ENCODE measurements at places on chromosomes 7 and 10.

GRCh38 chr10:35642793-35643114 is 658 bp upstream of the FZD8 start:
- no peak for DNase-seq

GRCh38 chr7:17274551-17275245 is 23.8 kb upstream of the AHR start:
- DNase-seq, result no peak

DNA sequence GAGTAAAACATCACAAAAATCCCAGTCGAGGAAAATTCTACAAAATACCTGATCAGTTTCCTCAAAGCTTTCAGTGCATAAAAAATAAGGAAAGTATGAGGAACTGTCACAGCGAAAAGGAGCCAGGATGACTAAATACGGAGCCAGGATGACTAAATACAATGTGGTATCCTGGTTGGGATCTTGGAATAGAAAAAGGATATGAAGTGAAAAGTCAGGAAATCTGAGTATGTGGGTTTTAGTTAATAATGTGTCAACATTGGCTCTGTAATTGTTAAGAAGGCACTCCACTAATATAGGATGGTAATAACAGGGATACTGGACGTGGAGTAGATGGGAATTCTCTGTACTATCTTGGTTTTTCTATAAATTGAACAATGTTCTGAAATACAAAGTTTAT is 175.5 kb downstream of the SUGCT start:
- DNase-seq, result no peak

GRCh38 chr7:131276748-131277147 is 50.9 kb upstream of the MKLN1 start:
- DNase-seq, result no peak

DNA sequence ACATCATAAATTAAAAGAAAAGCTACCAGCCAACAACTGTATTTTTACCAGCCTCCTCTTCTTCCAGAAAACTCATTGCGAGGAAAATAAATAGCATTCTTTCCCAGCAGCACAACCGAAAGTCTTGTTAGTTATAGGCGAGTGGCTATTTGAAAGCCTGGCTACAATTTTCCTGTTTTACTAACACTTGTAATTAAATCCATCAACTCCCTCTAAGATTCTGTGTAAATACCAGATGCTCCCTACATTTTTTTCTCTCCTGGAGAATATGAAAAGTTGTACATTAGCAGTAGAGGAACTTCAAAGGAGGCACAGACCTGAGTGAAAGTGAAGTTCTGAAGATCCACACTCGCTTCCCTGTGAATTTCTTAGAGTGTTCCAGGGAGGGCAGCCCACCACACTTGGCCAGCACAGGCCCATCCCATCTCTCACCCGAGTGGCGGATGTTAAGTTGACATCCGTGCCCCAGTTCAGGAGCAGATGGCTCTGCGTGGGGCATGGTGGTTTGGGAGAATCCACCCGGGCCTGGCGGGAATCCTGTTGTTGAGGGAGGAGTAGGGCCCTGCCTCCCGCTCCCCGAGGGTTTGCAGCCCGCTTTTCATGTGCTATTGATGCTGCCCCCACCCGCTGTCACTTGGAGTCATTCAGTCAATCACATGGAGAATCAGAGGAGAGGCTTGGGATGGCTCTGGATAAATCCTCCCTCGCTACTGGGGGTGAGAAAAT is 451.0 kb upstream of the GALNT17 start:
- DNase-seq, result no peak

GRCh38 chr10:110625356-110625894 is 18.7 kb upstream of the RBM20 start:
- no peak for DNase-seq

DNA sequence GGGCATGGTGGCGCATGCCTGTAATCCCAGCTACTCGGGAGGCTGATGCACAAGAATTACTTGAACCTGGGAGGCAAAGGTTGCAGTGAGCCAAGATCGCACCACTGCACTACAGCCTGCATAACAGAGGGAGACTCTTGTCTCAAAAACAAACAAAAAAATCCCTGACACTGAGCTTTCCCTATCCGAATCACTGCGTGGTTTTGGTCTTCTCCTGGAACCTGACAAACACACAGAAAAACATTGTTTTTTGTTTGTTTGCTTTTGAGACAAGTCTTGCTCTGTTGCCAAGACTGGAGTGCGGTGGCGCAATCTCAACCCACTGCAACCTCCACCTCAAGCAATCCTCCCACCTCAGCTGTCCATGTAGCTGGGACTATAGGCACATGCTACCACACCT is 50.4 kb upstream of the PTPRN2 start:
- DNase-seq, result no peak

- no peak for DNase-seq
Observed at GRCh38 chr7:36928311-36928710, 204.0 kb upstream of the AOAH start.

DNA sequence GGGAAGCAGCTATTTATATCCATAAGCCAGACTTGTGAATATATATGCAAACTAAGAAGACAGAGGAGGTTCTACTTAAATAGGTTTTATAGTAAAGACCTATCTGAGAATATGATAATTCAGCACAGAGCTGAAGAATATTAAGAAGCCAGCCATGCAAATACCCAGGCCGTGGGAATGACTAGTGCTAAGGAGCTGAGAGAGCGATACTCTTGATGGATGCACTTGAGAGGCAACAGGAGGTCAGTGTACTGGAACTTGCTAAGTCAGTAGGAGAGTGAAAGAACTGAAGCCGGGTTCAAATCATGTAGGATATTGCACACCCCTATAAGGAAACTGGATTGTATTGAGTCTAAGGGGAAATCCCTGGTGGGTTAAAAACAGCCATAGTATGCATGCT is 943.6 kb upstream of the MBL2 start:
- no peak for DNase-seq

DNA sequence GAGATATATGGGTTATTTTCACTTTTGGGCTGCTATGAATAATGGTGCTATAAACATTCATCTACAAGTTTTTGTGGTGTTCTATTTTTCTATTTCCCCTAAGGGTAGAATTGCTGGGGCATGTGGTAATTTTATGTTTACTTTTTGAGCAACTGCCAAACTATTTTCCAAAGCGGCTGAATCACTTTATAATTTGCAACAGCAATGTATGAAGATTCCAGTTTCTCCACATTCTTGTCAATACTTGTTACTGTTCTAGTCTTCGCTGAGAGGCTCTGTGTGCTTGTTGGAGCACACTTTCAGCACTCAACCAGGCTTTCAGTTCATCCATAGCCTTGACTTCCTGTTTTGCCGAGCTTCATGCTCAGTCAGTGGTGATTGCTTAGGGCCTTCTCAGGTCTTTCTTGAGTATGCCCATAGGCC is 39.0 kb downstream of the ADK start:
- DNase-seq, result no peak

- DNase-seq, result no peak
Observed at GRCh38 chr10:35711615-35712411, 69.7 kb upstream of the FZD8 start.

GRCh38 chr7:49294611-49295010 is 370.3 kb downstream of the CDC14C start:
- DNase-seq, result no peak

DNA sequence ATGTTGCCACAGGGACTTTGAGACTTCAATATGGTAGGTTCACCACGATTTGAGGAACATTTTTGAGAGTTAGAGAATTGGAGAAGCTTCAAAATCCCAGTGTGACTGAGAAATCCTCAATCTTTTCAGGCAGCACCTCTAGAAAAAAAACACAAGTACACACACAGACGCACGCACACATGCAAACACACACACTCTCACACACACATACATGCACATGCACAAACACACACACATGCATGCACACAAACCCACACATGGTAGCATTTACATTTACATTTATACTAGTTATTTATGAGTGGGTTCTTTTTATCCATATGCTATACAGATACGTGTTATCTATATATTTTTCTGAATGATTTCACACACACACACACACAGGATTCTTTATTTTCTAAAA is 901.9 kb downstream of the GATA3 start:
- no peak for DNase-seq

- DNase-seq, result no peak
Observed at GRCh38 chr7:14294637-14295036, 305.2 kb upstream of the ETV1 start.
